Astrocyte of the hippocampus (primary cell): ENCODE measurements at places on chromosomes 16 and 17.

- DNase-seq: no peak
Observed at GRCh38 chr16:88287219-88287618, 95.5 kb upstream of the ZNF469 start.

- DNase-seq: no peak
Observed at GRCh38 chr16:12188935-12189249, 212.4 kb downstream of the SNX29 start.

DNA sequence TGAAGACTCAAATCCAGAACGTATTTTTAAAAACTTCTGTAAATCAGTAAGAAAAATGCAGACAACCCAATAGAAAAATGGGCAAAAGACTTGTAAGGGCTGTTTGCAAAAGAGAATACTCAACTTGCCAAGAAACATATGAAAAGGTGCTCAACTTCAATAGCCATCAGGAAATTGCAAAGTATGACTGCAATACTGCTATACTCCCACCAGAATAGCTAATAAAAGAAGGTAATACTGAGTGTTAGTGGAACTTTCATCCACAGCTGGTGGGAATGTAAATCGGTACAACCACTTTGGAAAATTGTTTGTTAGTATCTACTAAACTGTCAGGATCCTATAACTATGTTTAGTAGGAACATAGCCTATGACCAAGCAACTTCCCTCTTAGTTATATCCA is 48.1 kb downstream of the TBX4 start:
- DNase-seq: no peak

DNA sequence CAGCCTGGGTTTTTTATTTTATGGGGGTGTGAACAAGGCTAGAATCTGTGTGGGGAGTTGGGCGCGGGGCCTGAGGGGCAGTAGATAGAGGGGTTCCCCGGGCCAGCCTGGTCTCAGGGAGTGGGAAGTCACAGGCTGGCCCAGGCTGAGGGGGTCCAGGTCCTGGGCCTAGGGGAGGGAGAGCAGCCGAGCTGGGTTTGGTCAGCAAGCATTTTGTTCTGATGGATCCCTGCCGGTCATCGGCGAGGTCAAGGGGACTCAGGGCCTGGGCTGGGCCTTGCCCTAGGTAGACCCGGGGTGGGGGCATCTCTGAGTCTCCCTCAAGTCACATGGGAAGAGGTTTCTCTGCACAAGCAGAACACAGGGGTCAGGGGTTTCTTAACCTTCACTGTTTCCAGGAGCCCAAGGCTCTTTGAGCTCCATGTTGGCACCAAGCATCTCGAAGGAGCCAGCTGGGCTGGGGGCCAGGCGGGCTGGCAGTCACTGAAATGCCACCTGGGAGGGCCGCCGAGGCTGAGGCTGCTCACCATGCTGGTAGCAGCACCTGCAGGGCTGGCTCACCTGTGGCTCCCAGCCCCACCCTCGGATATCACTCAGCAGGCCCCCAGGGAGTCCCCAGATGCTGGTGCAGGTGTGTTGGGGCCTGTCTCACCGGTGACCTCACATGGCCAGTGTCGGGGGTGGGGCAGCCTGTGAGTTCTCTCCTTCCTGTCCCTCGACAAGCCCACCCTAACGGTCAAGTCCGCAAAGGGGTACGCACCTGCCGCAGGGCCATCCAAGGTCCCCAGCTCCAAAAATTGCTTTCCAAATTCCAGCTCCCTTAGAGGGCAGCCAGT is 41.0 kb downstream of the SLC7A5 start:
- DNase-seq: no peak

DNA sequence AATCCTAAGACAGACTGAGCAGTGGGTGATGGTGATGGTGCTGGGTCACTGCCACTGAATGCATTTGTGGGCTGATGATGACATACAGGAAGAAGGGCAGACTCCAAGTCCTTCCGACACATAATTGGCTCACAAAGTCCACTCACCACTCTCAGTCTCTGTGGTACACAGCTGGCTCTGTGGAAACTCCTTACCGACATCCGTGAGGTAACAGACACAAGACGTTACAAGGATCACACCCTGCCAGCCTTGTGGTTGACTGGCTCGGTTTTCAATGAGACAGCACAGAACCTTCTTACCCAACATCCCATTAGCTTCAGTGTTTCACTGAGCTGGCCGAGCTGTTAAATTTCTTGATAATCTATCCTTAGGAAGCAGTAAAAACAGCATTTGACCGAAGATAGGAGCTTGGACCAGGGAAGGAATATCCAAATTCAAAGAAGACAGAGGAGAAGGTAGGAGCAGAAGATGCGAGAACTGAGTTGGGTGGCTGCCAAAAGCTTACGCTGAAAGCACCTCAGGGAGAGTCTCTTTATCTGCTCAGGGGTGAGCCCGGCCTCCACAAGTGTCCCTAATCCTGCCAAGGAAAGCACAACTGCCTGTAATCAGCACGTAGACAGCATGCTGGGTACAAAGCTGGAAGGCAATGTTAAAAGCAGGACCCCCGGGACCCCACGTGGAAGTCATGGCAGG is 5.5 kb upstream of the MXRA7 start:
- peak; percentile 95 for DNase-seq

DNA sequence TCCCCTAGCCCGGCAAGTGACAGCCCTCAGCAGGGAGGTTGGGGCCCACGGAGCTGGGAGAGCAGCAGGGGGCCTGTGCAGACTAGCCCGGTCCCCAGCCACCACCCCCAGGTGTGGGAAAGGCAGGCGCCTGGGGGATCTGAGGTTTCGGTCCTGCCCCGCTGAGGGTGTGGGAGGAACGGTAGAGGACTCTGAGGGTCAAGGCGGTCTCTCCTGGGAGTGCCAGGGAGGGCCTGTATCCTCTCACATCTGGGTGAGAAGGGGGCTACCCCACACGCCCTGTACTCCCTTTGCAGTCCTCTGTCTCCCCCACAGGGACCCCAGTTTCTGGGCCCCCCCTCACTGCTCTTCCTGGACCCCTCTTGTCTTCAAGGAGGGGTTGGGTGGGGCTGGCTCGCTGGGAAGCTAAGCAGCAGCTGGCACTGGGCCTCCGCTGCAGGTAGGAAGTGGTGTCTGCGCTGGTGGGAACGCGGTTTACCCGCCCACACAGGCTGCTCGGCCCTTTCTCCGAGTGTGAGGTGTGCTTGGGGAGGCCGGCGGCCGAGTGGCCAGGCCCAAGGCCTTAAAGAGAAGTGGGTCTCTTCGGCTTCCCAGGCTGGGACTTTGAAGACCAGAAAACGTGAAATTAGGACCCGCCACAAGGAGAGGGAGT is 15.4 kb downstream of the CD7 start:
- no peak for DNase-seq

- DNase-seq: no peak
Observed at GRCh38 chr16:86962259-86962658, 354.9 kb downstream of the C16orf95 start.

DNA sequence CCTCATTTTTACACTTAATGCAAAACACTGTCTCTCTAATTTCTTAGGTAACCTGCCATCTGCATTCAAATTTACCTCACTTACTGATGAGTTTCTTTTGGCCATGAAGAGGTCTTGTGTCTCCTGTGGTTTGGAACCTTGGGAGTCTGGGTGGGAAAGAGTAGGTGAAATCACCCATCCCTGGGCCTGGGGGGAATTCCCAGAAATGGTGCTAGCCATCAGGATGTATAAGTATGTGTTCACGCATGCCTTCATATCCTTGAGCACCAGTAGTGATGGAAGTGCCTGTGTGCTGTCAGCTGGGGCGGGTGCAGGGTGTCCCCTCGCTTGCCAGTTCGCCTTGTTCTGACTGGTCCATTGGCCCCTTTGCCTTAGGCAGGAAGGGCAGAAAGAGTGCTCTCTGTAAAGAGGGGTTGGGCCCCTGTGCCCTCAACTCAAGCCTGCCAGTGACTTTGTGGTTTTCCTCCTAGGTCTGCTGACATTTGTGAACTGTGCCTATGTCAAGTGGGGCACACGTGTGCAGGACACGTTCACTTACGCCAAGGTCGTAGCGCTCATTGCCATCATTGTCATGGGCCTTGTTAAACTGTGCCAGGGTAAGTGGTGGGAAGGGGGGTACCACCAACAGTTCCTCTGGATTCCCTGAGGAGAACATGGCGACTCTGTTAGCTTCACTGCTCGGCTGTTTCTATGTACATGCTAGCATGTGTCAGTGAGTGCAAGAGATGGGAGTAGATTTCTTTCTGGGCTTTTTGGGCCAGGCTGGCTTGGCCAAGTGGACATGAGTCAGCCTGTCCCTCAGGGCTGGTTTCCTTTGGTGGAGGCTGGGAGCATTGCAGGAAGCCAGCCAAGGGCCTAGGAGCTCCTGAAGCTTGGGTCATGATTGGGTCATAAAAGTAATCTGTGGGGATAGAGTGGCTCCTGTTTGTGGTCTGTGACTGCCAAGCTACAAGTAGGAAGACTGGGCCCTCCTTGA is 23.2 kb downstream of the SLC7A6OS start:
- DNase-seq: peak; percentile 69

DNA sequence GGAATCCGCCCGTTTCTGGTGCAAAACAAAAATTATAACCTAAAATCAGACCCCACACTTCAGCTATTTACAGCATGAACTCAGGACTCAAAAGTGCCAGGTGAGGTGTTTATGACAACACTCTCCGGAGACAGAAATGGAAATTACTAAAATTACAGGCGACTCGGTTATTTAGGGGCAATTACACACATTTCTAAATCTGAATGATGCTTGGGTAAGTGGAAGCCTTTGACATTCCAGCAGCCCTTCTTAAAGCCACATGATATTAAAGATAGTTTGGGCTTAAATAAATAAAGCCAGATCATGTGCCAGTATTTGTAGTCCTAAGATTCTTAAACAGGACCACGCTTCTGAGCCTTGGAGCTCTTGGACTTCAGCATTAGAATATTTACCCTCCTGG is 36.7 kb upstream of the PMP22 start:
- no peak for DNase-seq

GRCh38 chr17:77460514-77461046 is 319.8 kb downstream of the SEC14L1 start:
- no peak for DNase-seq

DNA sequence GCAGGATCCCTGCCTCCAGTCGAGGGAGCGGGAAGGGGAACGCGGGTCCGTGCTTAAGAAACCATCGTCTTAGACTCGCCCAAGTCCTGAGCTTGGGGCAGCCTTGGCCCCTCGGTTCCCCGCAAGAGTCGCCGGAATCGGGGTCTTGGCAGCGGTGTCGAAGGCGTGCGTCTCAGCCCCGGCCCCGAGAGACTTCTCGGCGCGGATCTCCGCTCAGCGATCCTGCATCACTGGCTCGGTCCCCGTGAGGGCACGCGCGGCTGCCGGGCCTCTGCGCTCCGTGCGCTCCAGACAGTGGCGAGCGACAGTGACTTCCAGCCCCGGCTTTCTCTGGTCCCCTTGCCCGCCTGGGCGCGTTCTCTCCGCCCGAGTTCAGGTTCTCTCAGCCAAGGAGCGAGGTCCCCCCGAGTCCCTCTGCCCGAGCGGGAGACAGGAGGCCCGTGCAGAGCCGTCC is 380 bp downstream of the HS3ST3A1 start:
- DNase-seq: peak; percentile 63
